ENCODE measurements at places on chromosomes 12 and 14.

DNA sequence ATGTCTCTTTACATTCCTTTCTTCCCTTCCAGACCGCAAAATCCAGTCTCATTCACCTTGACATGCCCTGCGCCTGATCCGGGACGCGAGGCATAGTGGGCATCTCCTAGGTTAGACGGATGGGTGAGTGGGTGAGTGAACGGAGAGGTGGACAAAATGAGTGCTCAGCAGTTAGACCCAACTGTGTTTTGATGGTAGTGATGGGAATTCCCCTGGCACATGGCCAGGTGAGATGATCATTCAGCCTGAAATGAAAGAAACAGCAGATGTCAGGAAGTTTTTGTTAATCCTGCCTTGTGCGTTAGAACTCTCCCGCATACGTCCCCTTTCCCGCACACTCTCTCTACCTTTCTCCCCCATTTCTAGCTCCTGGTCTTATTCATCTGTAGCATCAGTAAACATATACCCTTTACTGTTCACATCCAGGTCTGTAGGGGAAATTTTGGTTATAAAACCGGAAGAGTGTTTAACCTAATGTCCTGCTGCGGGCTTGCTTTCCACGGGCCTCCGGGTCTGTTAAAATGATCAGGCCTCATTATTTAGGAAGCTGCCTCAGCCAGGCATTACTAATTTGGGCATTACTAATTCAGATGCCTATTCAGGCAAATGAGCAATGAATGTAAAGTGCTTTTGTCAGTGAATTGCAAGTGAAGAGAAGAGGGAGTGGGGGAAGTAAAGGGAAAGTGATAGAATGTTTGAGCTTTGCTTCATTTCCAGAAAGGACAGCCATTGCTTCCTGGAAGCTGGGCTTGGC is 172.8 kb downstream of the ETV6 start:
- DNase-seq: peak; percentile 87

DNA sequence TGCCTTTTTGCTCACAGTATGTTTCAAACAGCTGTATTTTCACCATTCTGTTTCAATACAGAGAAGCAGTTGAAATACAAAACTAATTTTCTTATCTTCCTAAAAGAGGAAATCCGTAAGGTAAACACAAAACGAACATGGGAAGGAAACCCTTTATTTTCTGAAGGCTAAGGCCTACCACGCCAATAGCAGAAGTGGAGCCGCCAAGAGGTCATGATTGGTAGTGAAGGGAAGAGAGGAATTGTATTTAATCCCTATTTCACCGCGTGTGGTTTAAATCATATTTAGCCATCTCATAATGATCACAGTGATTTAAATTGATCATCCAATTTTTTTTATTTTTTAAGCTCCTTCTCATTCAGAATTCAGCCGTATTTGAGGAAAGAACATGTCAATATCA is 398.2 kb downstream of the PRKD1 start:
- peak; percentile 19 for DNase-seq

DNA sequence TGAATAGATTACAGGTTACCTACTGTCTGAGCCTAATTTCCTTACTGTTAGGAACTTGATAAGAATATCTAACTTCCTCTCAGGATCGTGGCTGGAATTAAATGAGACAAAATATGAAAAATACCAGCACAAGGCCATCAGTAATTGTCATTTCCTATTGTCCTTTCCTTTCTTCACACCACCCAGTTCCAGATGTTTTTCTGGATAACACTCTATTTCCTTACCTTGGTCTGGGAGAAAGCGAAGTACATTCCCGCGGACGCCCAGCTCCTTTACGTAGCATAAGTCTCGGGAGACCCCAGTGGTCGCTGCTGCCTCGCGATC is 376 bp downstream of the GDF3 start:
- no peak for DNase-seq

DNA sequence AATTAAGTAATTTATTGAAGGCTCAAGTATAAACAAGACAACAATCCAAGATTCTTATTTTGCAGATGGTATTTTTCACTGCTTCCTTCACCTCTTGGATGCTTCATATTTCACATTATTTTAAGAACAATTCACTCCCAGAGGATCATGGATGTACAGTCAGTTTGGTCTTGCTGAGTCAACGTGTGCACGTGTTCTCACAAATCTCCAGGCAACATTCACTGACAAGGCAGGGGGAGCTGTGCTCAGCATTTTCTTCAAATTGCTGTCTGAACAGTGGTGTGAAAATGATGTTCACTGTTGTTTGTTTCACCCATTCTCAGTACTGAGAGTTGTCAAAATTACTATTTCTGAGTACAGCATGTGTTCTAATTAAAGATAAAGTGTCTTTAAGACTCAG is 118.3 kb upstream of the SLC38A4 start:
- DNase-seq: peak; percentile 82

- no peak for DNase-seq
These were observed 199.1 kb downstream of the GLT1D1 start for GRCh38 chr12:129052373-129052772.

- DNase-seq: no peak
These were observed 199.5 kb downstream of the TMEM132D start for GRCh38 chr12:129704232-129704830.

- peak; percentile 38 for DNase-seq
These were observed 636 bp downstream of the FBXO33 start for GRCh38 chr14:39431416-39432178.

- DNase-seq: peak; percentile 40
These were observed 9.4 kb upstream of the CCDC175 start for GRCh38 chr14:59585891-59586554.

DNA sequence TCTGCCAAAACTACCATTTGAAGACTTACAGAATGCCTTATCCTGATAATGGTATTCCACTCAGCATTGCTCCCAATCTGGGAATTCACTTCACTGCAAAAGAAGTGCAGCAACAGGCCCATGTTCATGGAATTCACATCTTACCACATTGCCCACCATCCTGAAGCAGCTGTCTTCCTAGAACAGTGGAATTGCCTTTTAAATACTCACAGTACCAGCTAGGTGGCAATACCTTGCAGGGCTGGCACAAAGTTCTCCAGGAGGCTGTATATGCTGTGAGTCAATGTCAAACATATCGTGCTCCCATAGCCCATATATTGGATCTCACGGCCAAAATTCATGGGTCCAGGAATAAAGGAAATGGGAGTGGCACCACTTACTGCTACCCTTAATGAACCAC is 83.8 kb upstream of the PLEKHG7 start:
- no peak for DNase-seq

DNA sequence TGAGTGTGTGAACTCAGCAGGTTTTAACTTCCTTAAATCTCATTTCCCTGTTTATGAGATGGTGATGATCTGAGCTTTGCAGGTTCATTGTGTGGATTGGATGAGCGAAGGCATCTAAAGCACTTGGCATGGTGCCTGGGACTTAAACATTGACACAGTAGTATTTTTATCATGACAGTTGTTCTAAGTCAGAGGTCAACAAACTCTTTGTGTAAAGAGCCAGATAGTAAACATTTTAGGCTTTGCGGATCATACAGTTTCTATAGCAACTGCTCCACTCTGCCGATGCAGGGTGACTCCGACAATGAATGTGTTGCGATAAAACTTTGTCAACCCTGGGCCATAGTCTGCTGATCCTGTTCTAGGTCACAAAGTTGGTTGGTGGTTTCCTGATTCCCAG is 25.2 kb downstream of the SLC24A4 start:
- no peak for DNase-seq

GRCh38 chr14:87901236-87901635 is 91.7 kb downstream of the GALC start:
- peak; percentile 10 for DNase-seq

DNA sequence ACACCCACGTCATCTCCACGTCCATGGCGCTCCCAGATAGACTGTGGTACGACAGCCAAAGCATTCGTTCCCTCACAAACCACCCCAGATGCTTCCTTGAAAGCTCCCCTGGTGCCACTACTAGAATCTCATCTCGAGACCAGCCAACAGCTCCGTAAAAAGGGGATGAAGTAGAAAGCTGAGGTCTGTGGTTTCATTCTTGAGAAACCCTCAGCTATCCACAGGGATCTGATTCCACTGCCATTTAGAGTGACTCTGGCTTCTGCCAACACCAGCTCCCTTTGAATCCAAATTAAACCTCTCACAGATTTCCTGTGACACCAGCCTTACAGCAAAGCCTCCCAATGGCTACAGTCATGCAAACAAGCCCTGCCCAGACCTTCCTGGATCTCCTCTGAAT is 18.5 kb upstream of the FOXN3 start:
- no peak for DNase-seq

DNA sequence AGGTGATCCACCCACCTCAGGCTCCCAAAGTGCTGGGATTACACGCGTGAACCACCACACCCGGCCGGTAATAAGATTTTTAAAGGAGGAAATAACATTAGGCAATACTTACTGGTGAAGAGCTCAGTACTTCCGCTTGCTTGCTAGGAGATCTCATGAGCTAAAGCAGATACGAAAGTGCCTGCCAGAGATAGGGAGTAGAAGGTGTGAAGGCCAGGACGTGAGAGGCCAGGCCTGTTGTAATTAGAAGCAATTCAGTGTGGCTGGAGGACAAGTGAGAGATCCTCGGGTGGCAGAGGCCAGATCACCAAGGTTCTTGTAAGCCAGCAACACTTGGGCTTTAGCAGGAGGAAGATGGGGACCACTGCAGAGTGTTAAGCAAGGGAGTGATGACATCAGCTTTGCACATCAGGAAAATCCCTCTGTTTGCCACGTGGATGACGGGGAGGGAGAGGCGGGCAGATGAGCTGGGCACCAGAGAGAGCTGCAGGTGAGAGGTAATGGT is 7.6 kb downstream of the TECPR2 start:
- DNase-seq: peak; percentile 8

GRCh38 chr12:60335745-60336144 is 739.9 kb downstream of the SLC16A7 start:
- DNase-seq: peak; percentile 58

GRCh38 chr14:69715725-69716477 is 51.0 kb upstream of the SRSF5 start:
- DNase-seq: peak; percentile 97

GRCh38 chr12:116497051-116497591 is 62.1 kb upstream of the MAP1LC3B2 start:
- no peak for DNase-seq

- peak; percentile 84 for DNase-seq
These were observed 873.6 kb downstream of the C12orf50 start for GRCh38 chr12:87155621-87156020.

- no peak for DNase-seq
These were observed 3.1 kb upstream of the GPX2 start for GRCh38 chr14:64945431-64946178.

DNA sequence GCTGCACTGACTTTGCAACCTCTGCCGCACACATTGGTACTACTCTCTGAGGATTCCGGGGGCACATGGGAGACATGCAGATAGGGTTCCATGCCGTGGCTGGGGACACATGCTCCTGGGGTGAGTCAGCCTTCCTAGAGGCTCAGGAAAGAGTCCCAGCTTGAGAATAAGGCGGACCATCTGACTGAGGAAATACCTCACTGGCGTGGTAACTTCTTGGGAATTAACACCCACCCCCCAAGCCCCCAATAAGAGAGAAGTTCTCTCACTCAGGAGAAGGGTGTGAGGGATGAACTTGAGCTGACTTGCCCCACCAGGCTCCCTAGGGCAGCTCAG is 23.2 kb downstream of the PLXNC1 start:
- DNase-seq: peak; percentile 64

- DNase-seq: peak; percentile 36
These were observed 61.3 kb downstream of the ARF6 start for GRCh38 chr14:49954171-49954631.

GRCh38 chr12:92034083-92034482 is 111.6 kb downstream of the BTG1 start:
- DNase-seq: no peak

GRCh38 chr12:123671876-123672275 is 963 bp downstream of the TCTN2 start:
- no peak for DNase-seq

GRCh38 chr12:114013575-114014345 is 47.6 kb upstream of the RBM19 start:
- DNase-seq: peak; percentile 42

DNA sequence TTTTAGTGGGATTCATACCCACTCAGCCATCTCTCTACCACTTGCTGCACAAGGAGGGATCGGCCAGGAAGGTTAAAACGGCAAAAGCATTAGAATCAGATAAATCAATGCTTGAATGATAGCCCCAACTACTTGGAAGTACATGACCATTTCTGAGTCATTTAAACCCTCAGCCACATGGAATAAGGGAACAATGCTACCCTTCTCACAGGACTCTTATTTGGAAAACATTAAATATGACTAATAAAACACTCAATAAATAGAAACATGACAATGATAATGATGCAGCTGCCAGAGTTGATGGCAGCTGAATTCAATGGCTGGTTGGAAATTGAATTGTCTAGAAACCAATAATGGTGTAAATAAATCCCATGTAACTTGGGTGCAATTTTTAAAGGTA is 165.4 kb downstream of the FLRT2 start:
- DNase-seq: no peak

GRCh38 chr12:76199808-76200207 is 115.3 kb upstream of the NAP1L1 start:
- DNase-seq: peak; percentile 59

DNA sequence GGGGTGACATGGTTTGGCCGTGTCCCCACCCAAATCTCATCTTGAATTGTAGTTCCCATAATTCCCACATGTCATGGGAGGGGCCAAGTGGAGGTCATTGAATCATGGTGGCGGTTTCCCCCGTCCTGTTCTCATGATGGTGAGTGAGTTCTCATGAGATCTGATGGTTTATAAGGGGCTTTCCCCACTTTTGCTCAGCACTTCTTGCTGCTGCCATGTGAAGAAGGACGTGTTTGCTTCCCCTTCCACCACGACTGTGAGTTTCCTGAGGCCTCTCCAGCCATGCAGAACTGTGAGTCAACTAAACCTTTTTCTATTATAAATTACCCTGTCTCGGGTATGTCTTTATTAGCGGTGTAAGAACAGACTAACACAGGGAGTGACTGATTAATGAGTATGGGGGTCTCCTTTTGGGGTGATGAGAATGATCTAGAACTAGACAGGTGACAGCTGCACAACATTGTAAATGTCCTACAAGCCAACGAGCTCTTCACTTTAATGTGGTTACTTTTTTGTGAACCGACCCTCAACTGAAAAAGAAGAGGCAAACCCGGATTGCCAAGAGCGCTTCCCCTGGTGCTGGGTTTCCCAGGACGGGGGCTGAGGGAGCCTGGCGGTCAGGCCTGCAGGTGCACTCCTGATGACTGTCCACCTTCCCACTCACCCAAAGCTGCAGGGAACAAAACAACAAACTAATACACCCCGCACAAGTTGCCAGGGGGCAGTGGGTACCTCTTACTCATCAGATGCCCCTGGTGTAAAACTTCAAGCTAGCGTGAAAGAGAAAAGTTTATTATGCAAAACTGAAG is 90.1 kb downstream of the NCOR2 start:
- no peak for DNase-seq

- DNase-seq: no peak
These were observed 13.4 kb upstream of the SLC38A4 start for GRCh38 chr12:46839232-46839631.

DNA sequence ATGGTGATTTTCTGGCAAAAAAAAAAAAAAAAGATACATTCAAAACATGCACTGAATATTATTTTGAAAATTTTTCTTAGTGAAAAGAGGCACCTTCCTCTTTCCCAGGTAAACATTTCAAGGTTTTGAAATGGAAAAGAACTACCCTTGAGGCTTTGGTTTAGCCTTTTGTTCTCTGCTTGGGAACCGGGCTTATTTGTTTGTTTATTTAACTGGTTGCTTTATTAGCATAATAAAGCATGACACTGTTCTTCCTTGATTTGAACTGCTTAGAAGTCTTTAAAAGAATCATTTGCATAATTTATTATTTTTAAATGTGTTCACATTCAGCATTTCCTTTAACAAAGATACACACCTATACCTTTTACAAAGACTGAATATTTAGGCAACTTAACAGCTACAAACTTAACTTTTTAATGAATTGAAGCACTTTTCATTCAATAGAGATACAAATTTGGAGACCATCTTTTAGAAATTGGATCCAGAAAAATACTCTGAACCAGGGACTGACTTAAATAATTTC is 174.5 kb downstream of the FBXL14 start:
- DNase-seq: no peak

All from cardiac fibroblast (primary cell).